ENCODE measurements at places on chromosomes 2 and 18.
A peak's percentile ranks its signal among the peaks of the same experiment; 100 is the strongest.

DNA sequence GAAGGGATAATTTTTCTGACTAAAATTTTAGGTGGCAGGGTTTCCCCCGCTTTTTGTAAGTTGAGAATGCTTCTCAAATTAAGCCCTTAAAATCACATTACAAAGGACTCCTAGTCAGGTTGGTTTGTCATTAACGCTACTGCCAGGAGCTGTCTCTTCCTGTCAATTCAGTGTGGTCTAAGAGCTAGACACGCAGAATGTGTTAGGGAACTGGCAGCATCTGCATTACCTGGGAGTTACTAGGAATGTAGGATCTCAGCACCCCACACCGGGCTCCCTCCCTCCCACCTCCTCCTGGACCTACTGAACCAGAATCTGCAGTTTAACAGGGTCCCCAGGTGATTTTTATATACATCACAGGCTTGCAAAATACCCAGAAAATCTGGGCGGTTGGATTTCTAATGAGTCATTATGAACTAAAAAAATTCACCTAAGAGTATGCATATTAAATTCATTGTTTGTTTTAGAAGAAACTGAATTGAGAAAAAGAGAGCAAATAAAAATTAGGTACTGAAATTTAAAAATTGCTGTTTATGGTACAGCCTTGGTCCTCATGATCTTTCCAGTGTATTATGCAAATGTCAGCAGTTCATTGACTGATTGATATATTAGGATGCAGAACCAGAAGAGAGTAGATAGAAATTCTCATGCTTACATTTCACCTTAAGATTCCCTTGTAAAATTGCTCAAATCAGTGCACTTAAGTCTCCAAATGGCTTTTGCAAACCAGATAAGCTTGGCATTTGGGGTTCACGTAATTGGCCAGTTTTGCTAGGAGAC, 130.9 kb upstream of the ITGA6 start:
- DNase-seq = no peak

GRCh38 chr2:102620332-102620731, 979 bp downstream of the SLC9A2 start:
- DNase-seq = no peak

DNA sequence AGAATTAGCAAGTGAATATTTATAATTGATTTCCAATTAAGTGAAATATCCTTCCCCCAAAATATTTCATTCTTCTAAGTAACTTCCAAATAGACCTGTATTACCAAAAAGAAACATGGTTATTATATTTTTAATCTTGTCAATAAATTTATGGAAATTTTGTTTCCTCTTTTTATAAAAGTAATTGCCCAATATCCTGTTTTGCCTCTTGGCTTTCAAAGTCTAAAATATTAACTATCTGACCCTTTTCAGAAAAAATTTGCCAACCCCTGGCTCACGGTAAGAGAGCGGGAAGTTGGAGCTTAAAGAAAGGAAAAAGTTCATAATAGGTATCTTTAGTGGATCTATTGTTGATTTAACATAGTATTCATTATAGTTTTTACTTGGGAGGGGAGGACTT, 20.4 kb upstream of the SANBR start:
- DNase-seq = no peak

DNA sequence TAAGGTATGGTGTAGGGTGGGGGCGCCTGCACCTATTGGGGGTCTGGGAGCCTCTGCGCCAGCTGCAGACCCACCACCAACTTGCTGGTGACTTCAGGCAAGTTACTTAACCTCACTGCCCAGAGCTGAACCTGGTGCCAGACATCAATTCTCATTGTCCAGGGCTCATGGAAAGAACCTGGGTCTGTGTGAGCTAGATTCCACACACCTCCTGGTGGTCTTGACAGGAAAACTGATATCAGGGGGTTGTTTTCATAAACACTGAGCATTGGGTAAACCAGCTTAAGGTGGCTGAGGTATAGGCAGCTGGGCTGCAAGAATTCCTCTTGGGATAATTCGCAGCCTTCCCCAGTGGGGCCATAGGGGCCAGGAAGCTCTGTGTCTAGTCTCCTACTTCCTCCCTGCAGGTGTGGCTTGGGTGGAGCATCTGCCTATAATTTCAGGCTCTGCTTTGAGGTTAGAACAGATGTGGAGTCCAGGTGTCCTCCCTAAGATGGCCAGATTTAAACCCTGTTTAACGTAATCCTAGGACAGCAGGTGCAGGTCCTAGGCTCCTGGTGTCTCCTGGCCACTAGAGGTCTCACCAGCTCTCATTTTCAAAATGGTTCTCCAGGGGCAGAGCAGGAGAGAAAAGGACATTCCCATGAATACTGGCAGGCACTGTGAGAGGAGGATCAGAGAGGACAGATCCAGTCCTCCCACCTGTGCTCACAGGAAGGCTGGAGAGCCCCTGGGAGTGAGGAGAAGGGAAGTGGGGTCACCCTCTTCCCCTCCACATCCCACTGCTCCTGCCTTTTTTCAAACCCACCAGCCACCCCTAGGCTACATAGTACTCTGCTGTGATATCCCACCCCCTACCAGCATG, 100.4 kb upstream of the SMAD2 start:
- DNase-seq = peak; percentile 76

DNA sequence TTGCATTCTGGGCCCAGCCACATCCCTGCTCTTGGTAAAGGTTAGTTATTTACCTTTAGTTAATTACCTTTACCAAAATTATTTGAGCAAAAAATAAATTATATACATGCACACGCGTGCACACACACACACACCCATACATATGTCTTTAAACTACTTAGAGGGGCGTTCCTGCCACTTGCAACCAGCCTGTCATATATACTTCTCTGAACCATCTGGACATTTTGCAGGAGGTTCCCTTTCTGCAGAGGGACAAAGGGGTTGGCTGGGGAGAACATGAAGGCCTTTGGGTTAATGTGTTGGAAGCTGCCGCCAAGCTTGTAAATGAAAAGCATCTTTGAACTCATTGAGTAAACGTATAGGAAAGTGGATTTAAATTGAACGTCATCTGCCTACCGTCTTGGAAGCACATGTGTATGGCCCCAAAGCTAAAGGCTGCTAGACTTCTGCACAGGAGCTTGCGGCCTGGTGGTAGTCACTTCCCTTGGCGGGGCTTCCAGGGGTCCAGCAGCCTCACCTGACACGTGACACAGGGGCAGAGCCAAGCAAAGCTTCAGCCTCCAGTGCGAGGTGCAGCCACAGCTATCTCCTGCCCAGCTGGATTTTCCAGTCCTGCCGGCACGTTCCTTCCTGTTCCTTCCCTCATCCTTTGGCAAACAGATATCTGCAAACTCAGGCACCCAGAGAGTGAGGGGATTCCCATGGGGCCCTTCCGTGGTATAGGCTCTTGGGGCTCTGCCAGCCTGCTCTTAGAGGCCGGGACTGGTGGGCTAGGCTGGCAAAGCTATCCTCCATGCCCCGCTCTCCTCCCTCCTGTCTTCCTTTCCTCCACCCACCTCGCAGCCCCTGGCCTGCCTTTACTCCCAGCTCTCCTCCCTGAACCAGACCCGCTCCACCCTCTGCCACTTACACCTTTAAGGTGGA, 46.1 kb downstream of the SERTAD2 start:
- no peak for DNase-seq

DNA sequence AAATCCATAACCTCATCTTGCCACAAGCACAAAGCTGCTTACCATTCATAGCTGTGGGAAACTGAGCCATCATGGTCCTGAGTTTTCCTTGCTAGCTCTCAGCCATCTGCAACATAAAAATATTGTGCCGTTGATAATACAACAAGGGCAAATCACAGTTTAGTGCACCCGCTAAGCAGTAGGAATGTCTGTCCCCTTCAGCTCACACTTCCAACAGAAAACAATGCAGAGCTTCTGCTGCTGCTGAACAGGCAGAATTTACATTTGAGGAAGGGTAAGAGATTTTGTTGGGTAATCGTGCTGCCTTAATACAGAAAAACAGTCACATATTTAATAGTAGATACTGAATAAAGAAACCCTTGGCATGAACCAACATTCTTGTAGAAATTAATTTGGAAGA, 32.3 kb downstream of the ITSN2 start:
- no peak for DNase-seq

DNA sequence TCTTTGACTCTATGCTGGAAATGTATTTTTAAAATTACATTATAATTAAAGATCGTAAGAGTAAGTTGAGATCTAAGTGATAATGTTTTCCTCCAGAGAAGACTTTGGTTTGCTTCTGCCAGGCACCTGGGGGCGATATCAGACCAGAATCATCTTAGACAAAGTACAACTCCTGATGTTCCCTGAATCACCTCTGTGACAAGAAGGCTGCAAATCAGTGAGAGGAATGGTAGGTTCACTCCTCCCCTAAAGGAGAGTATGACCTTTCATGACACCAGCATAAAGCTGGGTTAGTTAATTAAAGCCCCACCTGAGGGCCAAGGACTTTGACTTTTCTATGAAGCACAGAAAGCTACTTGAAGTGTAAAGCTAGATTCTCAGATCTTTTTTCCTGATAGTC, 114.4 kb upstream of the DTNA start:
- DNase-seq = no peak

DNA sequence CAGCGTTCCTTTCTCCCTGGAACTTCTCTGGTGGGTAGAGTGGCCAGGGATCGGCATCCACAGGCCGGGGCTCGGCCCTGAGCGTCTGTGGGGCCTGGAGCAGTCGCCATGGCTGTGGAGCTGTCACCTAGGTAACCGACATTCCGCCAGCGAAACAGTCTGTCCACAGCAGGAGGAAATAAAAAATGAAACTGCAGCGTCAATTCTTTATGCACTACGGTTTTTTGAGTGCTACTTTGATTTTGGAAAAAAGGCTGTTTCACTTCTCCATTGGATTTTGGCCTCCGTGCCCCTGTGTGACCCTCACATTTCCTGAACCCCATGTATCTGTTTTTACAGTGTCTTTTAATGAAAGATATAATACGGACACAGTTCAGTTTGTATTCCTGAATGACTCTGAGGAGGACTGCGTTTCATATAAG, 163.4 kb downstream of the LDLRAD4 start:
- peak; percentile 70 for DNase-seq
